EL (cell line): ENCODE measurements at places on chromosomes 2 and 18.
A peak's percentile ranks its signal among the peaks of the same experiment; 100 is the strongest.

DNA sequence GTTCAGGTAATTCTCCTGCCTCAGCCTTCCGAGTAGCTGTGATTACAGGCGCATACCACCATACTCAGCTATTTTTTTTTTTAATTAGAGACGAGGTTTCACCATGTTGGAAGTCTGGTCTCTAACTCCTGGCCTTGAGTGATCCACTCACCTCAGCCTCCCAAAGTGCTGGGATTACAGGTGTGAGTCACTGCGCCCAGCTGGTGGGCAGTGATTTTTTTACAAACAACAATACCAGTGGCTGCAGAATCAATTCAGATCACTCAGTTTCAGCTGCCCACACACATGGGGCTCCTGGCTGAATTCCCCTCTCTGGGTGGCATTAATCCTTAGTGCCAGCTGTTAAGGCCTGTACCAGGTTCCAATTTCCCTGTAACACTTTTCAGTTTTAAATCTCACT, 13.3 kb upstream of the CYRIA start:
- no peak for DNase-seq

DNA sequence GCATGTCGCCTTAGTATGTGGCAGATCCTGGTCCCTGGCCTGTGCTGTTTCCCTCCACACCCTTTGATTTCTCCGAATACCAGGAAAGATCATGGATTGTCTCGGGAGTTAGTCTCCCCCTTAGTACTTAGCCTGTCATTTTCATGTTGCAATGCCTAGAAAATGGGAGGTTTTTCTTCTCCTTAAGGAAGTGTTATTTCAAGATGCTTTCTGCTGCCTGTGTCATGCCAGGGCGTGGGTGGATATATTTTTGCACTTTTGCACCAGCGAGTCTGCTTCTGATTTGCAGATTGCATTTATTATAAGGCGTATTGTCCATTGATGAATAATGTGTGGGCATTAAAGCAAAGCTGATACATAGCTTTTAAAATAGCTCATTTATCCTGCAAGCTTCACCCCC, 223.5 kb downstream of the NEDD4L start:
- no peak for DNase-seq

DNA sequence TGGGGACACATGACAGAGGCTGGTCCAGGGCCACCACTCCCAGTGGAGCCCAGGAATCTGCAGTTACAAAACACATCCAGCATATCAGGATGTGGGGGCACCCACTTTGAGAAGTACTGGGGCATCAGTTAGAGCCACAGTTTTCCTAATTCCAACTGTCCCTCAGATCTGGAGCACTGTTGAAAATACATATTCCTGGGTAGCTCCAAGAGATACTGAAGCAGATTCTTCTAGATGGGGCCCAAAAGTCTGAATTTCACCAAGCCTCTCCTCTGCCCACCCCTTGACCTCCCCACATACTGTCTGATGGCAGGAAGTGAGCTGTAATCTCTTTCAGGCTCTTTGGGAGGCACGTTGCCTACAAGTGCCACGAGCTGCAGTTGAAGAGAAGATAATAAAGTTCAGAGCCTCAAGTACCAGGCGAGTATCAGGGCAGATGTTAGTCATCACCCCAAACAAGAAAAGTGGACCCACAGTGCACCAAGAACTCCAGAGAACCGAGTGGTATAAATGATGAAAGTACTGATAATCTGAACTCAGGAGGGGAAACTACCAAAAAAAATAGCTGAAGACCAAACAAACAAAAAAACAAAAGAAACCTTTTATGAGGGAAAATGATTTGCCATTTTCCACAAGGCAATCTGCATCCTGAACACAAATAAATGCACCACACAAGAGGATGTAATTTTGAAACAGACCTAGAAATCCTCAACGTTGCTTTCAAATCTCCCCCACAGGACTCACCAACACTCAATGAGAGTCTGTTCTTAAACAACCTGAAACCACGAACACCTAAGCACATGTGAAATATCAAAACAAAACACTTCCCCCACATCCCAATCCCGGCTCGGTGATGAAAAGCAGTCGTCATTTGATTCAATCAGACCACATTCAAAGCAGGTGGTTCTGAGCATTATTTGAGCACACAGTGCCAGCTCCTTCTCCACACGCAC, 98.7 kb downstream of the TCF4 start:
- peak; percentile 52 for DNase-seq

DNA sequence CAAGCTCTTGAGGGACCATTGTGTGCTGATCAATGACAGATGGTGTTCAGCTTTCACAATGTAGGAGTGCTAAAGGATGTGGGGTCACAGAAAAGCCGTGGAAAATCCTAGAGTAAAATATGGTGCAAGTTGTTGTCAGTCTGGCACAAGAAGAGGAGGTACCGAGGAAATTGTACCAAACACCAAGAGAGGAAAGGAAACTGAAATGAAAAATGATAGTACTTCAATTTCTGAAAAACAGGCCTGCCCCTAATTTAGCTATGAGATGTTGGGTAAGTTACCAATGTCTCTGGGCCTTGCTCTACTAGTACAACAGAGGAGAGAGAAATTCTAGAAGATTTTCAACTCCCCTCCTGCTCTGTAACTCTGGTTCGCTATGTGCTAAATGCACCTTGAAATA, 78.8 kb upstream of the PELI1 start:
- no peak for DNase-seq

- no peak for DNase-seq
Observed at GRCh38 chr2:79952616-79953015, 351.9 kb downstream of the LRRTM1 start.

- no peak for DNase-seq
Observed at GRCh38 chr2:190466819-190467446, 58.8 kb downstream of the MFSD6 start.

GRCh38 chr2:203893401-203893800, 25.8 kb downstream of the CTLA4 start:
- no peak for DNase-seq

GRCh38 chr2:144554492-144555210, 34.7 kb upstream of the ZEB2 start:
- DNase-seq = no peak

GRCh38 chr2:110866466-110866865, 134.1 kb downstream of the ACOXL start:
- no peak for DNase-seq

DNA sequence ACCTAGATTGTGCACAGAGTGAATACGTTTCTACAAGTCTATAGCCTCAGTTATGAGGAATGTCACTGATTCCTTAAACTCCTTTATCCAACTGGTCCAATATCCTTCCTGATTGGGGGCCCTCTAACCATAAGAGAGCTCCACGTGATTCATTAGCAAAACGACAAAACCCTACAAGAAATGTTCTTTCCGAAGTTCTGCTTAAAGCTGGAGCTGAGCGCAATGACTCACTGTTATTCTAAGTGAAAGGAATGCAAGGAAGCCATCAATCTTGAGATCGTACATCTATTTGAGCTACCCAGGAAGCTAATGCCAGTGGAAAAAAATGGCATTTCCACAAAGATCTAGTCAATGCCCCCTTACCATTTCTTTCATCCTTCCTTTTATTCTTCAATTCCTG, 354.9 kb upstream of the CDH20 start:
- DNase-seq = peak; percentile 18

DNA sequence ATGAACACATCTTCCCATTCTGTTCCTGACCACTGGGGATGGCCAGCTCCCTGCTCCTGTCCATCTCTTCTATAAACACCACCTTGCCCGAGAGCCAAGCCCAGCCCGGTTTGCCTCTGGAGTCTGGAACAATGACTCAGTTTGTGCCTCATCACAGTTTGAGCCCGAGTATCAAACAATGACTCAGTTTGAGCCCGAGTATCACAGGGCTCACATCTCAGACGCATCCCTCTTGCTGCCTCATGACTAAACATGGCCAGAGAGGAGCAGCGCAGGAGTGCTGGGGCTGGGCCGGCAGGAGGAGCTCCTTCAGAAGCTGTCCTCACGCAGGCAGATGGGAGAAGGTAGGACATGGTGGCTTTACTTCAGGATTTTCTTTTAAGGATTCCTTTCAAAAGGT, 68.7 kb downstream of the PXDN start:
- DNase-seq = peak; percentile 97

DNA sequence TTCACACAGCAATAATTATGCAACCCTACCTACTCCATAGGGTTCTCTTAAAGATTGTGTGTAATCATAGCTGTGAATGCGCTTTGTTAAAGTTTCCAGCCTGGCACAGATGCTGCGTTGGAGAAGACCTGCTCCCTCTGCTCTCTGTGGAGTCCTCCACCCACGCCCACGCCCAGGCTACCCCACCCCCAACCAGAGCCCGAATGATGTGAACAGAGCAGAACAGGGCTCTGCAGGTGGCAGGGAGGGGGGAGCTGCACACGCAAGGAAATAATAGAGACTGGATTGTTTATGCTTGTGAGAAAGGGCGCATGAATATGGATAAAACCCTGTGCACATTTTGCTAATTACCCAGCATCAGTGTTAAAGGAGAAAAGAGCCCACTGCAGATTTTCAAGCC, 447.5 kb downstream of the BCL11A start:
- no peak for DNase-seq

DNA sequence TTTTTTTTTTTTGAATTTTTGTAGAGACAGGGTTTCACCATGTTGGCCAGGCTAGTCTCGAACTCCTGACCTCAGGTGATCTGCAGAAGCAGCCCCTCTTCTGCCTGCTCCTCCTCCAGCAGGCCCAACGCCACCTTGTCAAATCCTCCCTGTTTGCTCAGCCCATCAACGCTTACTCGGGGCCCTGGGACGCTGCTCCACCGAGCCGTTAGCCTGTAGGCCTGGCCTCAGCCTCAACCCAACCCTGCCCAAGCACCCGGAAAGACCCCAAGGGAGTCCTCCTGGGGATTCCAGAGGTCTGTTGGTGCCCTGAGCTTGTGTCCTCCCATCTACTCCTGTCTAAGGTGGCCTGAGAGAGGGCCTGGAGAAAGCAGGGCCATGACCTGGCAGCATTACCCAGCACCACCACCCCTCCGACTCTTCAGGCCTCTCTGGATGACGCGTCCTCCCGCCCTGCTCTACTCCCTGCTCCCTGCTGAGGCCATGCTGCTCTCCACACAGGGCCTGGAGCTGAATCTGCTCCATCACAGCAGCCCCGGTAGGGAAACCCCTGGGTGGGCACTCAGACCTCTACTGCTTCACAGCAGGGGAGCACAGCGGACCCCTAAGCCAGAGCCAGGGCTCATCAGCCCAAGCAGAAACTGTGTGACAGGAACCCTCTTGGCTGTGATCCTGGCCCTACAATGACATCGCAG, 3.2 kb downstream of the STK25 start:
- no peak for DNase-seq

- DNase-seq = peak; percentile 63
Observed at GRCh38 chr2:120344214-120344975, 1.5 kb upstream of the INHBB start.

DNA sequence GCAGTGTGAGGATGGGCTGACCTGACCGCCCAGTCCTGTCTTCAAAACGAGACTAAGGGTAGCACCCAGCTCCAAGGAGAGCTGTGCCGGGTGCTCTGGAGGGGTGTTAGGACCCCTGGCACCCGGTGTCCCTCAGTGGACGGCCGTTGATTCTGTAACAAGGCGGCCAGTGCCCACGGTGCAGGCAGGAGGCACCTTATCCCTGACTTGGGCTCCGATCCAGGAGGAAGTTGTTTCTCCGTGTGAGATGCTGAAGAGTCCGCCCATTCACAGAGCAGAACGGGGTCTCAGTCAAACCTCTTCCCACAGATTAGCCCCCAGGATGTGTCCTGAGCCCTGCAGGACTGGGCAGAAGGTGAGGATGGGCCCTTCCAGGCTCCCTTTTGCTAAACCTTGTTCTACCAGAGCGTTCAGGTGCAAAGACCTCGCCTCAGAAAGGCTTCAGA, 123.0 kb downstream of the NFATC1 start:
- DNase-seq = no peak

DNA sequence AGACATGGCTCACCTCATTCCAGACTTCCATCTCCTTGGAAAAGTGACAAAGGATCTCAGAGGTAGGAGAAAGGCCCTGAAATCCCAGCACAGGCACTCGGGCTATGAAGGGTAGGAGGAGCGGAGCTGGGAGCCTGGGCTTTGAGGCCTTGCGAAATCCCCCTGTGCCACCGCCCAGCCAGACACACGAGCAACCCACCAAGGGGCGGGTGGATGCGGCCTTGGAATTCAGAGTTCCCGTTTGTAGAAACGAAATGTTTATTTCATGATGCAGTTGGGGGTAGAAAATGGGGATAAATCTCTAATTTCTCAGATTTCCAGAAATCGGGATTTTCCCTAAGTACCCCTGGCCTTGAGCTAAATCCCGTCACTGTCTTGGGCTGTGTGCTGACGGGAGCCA, 177.1 kb upstream of the HDAC4 start:
- no peak for DNase-seq

- no peak for DNase-seq
Observed at GRCh38 chr18:24010673-24011072, 3.9 kb upstream of the TTC39C start.

DNA sequence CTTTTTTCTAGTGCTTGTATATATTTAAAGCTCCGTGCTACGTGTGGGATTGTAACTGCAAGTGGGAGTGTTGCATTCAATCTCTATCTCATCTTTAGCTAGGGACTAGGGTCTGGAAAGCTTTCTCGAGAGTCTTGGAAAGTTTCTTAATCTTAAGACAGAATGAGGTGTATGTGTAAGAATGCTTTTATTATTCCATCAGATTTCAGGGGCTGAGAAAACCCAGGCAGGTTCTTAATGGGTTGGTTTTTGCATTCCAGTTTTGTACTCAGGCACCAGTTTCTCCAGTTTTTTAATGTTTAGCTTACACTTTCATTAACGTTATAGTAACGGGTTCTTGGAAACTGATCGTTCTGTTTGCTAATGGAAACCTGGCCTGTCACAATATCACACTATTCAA, 20.3 kb downstream of the MRPL19 start:
- no peak for DNase-seq

GRCh38 chr2:29715655-29716054, 205.7 kb downstream of the ALK start:
- no peak for DNase-seq

DNA sequence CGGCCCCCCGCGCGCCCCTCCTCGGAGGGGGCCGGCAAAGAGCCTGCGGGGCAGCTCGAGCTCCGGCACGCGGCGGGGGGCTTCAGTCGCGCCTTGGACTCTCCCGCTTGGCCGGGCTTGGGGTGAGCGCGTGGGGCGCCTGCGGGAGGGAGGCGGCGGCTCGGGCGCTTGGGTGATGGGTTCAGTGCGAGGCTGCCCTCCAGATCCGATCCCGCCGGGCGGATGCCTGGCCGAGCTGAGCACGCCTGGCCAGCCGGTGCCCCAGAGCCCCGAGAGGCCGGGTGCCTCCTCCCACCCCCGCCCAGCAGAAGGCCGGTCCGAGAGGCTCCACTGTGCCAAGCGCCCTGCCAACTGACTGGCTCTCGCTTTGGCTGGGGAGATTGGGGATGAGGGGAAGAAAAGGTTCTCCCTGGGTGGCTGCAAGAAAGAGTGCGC, 273 bp upstream of the NXPH2 start:
- DNase-seq = no peak

DNA sequence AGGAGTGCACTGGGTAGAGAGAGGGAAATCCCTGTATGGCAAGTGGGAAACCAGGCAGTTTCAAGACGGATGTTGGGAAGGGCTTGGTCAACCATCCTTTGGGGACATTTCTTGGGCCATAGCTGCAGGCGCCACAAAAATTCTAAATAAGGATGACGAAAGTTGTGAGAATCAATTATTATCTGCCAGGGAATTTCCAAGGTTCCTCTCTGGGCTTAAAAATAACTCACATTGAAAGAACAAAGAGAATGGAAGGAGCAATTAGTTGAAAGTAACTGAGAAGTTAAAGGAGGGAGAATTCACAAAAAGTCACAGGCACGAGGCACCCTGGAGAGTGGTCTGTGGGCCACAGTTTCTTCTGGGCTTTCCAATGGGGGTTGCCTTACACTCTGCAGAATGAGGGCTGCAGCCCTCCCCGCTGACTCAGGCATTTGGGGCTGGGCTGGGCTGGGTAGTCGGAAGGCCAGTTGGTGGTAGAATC, 195.7 kb downstream of the SMAD7 start:
- no peak for DNase-seq

GRCh38 chr2:172478353-172478752, 51.0 kb downstream of the ITGA6 start:
- no peak for DNase-seq
